ENCODE measurements at places on chromosomes 4 and X.

DNA sequence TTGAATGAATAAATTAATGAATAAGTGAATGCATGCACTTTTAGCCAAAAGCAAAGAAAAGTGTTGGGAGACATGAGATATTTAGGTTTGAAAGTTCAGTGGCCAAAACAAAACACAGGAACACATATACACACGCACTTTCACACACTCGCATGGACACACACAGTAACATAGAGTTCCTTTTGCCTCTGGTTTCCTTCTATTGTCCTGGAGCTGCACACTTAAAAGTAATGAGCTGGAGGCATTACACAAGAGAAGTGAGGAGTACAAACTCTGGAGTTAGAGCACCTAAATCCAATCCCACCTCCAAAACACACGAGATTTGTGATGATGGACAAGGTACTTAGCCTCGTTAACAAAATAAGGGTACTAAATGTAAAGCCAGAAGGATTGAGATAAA lies 18.7 kb downstream of the PPA2 start:
- no peak for DNase-seq

GRCh38 chr4:45855857-45856256 lies 268.0 kb downstream of the GABRG1 start:
- DNase-seq = no peak

GRCh38 chrX:8043121-8043520 lies 115.9 kb upstream of the PNPLA4 start:
- no peak for DNase-seq

GRCh38 chr4:153966641-153967040 lies 177.8 kb upstream of the SFRP2 start:
- DNase-seq = no peak

GRCh38 chr4:128310266-128310697 lies 22.7 kb upstream of the PGRMC2 start:
- no peak for DNase-seq

- peak; percentile 45 for DNase-seq
Measured at GRCh38 chrX:40169193-40170101, 71.7 kb upstream of the BCOR start.

DNA sequence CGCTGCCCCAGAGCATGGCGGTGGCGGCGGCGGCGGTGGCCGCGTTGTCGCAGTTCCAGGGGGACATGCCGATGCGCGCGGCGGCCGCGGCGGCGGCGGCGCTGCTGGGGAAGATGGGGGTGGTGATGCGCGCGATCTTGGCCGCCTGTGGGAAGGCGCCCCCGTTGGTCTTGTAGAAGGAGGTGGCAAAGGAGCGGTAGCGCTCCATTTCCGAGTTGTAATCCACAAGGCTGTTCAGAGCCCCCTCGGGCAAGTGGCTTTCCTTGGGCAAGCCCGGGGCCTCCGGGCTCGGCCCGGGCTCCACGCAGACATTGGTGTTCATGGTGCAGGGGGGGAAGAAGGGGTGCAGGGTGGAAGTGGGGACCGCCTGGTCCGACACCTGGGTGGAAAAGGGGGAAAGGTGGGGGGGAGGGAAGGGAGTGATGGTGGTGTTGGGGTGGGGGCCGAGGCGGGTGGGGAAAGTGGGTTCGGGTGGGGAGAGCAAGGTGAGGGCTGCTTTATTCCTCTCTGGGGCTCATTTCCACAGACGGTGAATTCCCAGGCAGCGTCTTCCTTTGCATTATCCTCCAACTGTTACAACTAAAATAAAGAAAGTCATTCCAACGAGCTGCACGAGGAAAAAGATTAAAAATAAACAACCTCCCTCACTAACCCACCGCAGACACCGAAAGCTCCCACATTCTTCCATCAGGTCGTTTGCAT lies 3.1 kb downstream of the CXXC4 start:
- no peak for DNase-seq

GRCh38 chrX:49884290-49884862 lies 5.1 kb downstream of the USP27X start:
- peak; percentile 19 for DNase-seq

DNA sequence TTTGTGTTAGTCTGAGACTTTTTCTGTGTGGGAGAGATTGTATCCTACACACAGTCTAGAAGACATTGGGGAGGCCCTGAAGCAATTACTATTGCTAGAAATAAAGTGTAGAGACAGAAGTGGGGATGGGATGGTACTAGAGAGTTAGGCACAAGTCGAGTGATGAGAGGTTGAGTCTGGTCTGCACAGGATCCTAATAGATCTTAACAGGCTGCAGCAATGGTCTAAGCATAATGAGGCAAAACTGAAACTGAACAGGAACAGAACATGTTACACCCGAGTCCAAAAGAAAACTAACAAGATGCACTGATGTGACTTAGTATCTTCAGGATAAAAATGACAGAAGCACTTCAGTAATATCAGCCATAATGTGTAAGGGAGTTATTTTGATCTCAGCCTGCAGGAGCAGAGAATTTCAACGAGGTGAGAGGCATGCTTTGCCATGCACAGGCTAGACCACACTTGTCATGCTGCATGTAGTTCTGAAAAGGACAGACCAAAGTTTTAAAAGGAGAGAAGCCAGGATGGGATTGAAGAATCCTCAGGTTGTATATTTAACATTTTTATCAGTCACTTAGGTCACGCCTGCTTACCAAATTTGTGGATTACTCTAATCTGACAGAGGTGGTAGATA lies 205.8 kb upstream of the BOD1L1 start:
- DNase-seq = no peak

DNA sequence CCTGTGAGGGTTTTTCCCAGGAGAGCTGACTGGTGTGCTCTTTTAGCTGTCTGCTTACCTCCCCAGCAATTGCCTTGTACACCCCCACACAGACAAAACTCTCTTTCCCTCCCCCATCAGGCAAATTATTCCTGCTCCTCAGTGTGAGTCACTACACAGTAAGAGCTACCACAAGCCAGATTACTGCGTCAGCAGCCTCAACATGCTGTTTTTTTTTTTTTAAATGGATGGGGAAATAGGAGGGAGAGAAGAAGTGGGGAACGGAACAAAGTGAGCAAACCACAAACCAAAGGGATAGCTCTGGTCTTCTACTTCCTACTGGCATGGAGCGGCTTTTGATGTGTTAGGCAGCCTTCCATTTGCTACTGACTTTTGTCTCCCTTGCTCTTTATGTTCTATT lies 107.5 kb upstream of the ACSL4 start:
- no peak for DNase-seq

DNA sequence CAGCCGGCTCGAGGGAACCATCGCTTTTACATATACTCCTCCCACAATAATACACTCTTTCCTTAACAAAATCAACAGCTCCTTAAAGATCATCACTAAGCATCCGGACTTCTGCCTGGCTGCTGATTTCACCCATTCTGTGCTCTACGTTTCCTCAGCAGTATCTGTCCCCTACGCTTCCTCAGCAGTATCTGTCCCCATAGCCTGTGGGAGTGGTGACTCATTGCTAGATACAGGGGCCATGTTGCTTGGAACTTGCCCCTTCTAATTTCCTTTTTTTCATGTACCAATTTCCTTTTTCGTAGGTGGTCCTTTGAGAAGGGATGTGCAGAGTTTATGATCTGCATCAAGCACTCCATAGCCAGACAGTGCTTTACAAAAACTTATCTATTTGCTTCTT lies 18.6 kb downstream of the MAP3K15 start:
- DNase-seq = no peak

GRCh38 chr4:30753316-30753715 lies 33.1 kb downstream of the PCDH7 start:
- no peak for DNase-seq

DNA sequence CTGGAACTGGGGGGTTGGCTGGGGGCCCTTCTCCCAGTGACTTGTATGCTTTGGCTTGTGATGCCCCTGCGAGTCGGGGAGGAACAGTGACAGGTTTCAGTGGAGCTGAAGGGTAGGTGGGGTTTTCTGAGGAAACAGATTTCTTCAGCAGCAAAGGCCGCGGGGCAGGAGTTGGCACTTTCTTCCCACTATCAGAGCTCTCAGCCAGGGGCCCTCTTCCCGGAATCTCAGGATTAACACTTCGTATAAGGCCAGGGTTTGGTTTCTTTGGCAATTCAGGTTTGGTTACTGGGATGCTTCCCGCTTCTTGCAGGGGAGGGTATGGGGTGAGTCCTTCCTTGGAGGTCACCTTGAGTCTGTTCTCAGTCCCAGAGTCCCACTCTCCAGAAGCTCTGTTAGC lies 75.4 kb downstream of the RPS3A start:
- DNase-seq = no peak

GRCh38 chr4:48116582-48116981 lies 17.5 kb downstream of the TXK start:
- no peak for DNase-seq

DNA sequence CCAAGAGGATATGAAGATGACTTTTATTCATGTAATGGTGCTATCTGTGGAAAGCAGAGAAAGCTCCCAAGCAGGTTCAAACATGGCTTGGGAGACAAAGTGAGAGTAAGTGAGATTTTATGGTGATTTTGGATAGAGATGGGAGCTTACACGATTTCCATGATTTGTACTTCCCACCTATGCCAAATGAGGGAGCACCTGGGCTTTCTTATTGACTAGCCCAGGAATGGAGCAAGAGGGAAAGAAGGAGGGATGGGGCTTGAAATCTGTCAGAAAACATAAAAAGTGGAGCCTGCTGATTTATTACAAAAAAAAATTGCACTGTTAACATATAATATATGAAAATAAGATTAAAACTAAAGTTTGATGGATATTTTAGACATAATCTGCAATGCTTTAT lies 703.5 kb upstream of the PABPC4L start:
- DNase-seq = no peak

DNA sequence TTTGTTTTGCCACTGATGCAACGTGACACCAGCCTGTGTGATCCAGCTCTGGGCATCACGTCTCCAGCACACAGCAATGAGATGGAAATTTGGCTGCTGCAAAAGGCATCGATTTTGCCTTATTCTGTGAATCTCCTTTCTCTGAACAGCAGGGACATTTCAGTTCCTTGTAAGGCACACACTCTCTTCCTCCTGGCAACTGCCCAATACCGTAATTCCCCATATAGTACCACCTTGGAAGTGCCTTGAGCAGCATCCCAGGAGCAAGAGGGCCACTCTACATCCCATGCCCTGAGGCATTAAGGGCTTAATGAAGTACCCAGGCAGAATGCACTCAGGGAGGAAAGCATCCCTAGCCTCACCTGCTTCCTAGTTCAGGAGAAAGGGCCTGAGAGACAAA lies 10.5 kb upstream of the MAMLD1 start:
- no peak for DNase-seq

DNA sequence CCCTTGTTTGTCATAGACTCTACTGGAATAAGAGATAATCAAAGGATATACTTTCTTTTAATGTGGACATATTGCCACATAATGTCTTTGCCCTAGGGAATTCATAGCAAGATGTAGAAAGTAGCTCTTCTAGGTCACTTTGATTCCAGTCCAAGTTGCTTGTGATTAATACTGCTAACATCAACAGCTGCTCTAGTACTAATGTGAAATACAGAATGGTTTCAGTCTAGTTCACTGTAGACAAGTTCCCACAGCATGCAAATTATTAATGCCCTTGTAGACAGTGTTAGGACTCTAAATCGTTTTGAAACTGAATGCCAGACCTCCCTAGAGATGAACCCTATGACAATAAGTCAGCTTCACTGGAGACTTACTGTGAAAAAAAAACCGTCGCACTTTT lies 494.6 kb upstream of the ATOH1 start:
- no peak for DNase-seq

DNA sequence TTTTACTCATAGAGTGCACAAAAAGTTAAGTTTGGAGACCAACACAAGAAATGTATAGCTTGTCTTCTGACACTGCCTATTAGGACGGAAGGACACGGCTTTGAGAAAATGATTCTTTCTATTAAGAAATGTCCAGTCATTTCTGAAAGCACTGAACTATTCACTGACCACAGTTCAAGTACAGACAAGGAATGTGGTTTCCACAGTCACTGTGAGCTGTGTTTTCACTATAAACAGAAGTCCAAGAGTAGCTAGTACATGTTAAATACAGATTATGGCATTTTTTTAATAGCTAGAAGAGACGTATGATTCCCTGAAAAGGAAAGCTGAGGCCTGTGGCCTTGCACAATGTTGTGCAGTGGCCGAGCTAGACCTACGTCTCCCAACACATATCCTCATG lies 115.1 kb upstream of the GPM6A start:
- no peak for DNase-seq

DNA sequence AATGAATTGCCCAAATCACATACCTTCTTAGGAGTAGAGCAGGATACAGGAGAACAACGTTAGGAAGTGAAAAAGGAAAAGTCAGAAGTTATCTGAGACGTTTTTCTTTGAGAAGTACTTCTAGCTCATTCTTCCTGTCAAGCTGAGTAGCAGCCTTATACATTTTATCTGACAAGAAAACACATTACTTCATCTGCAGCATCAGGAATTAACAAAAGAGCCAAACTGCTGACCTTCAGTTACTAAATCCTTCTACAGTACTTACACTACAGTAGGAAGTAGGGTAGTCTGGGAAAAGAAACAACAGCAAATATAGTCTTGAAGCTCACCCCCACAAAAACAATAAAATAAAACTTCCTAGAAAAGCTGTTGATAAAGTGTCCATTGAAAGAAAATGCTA lies 57.0 kb downstream of the ATP11C start:
- no peak for DNase-seq

- DNase-seq = no peak
Measured at GRCh38 chr4:165312506-165312905, 15.0 kb upstream of the MSMO1 start.

DNA sequence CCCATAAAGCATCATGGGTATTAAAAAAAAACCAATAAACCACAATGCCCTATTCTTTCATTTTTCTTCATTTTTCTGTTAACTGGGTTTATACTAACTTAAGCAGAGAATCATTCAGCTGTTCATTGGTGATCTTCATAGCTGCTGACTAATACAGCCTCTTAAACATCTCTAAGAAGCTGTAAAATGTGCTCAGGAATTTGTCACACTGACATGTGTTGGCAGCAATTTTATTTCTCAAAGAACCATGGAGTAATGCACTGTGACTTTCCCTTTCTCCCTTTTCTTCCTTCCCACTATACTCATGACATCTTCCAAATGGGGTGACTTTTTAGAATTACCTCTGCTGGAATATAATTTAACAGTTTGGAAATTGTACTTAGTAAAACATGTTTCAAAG lies 315.4 kb downstream of the ANTXR2 start:
- no peak for DNase-seq

GRCh38 chrX:67692246-67692645 lies 148.4 kb downstream of the AR start:
- DNase-seq = no peak

DNA sequence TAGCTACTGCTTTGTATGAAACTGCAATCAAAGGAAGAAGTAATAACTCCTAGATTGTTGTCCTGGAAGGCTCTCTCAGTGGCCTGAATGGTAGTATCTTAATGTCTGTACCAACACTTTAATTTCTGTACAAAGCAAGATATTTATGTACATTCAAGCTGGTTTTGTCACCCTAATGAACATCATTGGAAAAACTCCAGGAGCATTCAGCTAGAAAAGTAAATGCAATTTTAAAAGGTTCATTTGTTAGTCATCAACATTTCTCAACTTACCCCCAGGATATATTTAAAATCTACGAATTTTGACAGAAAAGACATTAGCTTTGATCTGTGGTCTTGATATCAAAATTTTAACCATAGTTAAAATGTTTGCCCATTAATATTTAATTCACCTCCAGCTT lies 80.0 kb upstream of the FGF13 start:
- DNase-seq = no peak

Data from stimulated activated CD8-positive, alpha-beta memory T cell treated with anti-CD3 and anti-CD28 coated beads, Interleukin-4, amount 100 ng/mL, for 1 hour (primary cell).